K562 (cell line): ENCODE measurements at places on chromosomes 6 and 20. TPM values are rescaled to one million over a fixed set of nuclear protein-coding genes. Genes with fewer than 3 reads are reported as not detected.

Gene MAS1
- not detected in 2 replicates for total RNA-seq

Gene HLA-DQB2
- total RNA-seq = not detected in 2 replicates

Gene BTN2A1
- total RNA-seq = 13.0 and 13.5 TPM in 2 replicates

DNA sequence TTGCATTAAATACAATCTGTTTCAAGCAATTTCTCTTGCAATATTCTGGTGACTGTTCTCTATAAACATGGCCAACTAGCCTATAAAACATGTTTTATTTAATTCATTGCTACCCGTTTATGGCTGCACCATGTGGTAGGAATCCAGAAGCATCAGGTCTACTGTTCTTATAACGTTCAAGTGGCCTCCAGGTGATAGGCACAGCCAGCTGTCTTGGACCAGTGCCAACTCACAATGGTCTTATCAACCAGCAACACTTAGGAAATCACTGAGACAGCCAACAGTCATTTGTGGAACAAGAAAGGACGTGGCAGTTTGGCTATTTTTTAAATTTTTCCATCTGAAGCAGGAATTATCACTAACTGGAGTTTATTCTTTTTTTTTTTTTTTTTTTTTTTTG lies 193.6 kb downstream of the NKAIN2 start:
- no peak overlapping the region for H3K27ac ChIP-seq
- H3K36me3 ChIP-seq = no peaks in the 10 kb centered on the region
- peak; percentile 8 for DNase-seq
- H3K27me3 ChIP-seq = no peaks in the 10 kb centered on the region

DNA sequence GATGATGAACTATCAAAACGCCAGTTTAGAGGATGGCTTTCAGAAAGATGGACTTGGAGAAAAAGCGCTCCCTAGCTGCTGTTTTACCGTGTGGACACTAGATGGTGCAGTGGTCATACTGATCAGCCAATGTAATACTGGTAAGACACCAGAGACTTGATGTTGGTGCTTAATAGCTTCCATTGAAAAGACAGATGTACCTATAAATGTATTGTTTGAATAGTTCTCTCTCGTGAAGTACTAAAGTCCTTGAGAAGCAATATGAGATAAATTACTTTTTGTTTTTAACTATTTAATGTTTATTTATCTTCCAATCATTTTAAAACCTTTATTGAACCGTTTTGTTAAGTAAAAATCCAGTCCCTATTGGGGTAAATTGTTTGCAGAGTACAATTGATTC lies 63.9 kb upstream of the FUCA2 start:
- H3K4me3 ChIP-seq = no peak overlapping the region
- peak; percentile 83 for DNase-seq
- H3K4me1 ChIP-seq = no peaks in the 10 kb centered on the region
- H3K36me3 ChIP-seq = no peaks in the 10 kb centered on the region
- H3K27me3 ChIP-seq = peaks cover 3% of the 10 kb centered on the region; the same call in 1 of the 2 replicates

DNA sequence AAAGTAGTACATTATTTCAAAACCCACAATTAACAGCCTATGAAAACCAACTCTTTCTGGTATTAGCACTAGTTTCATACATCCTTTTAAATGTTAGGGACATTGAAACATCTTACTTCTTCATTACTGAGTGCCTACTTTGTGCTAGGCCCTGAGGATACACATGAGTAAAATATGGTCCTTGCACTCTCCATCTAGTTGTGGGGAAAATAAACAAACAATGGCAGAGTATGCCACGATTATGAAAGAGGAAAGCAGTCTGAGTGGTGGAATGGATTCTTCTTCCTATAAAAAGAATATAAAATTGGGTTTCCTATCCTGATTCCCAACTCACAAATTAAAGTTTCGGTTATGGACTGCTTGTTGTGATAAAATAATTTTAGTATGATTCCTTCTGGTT lies 84.9 kb downstream of the ATXN1 start:
- H3K4me1 ChIP-seq = no peaks in the 10 kb centered on the region
- H3K27ac ChIP-seq = no peak overlapping the region
- H3K27me3 ChIP-seq = no peaks in the 10 kb centered on the region
- no peak for DNase-seq

- H3K4me3 ChIP-seq = peak within 1 kb of the TSS; percentile 83
- peaks cover 17% of the 10 kb centered on the region for H3K4me1 ChIP-seq
- no peaks in the 10 kb centered on the region for H3K27me3 ChIP-seq
- DNase-seq = peak; percentile 100
These were observed at the start of gene SAMHD1 for GRCh38 chr20:36951198-36951978. TSS of gene SAMHD1 (minus strand) at chr20:36951708. CDS start at chr20:36951643, 65 bp downstream.
